ENCODE measurements at places on chromosomes 6 and 20. TPM values are rescaled to one million over a fixed set of nuclear protein-coding genes. Genes with fewer than 3 reads are reported as not detected.

BLTP3A gene
- total RNA-seq, result 7.8 TPM

SMIM29 gene
- total RNA-seq, result 12.0 TPM

LY6G5C gene
- total RNA-seq, result 0.80 TPM

SEL1L2 gene
- not detected for total RNA-seq

PTPRK gene
- total RNA-seq, result 21.2 TPM

DDX43 gene
- total RNA-seq, result 0.35 TPM

NRSN1 gene
- not detected for total RNA-seq

NNAT gene
- total RNA-seq, result 372 TPM

MSH5 gene
- 9.1 TPM for total RNA-seq

MUC21 gene
- not detected for total RNA-seq

HLA-G gene
- not detected for total RNA-seq

SLC22A7 gene
- not detected for total RNA-seq

MOXD1 gene
- 3.1 TPM for total RNA-seq

VIP gene
- total RNA-seq, result 1.2 TPM

DBNDD2 gene
- total RNA-seq, result 7.3 TPM

PDYN gene
- not detected for total RNA-seq

LAMP5 gene
- 0.66 TPM for total RNA-seq

SEMG1 gene
- not detected for total RNA-seq

TMEM74B gene
- total RNA-seq, result 3.1 TPM

SNAP91 gene
- total RNA-seq, result 2.3 TPM

ASXL1 gene
- 28.4 TPM for total RNA-seq

MICB gene
- 0.75 TPM for total RNA-seq

CDSN gene
- not detected for total RNA-seq

OR12D1 gene
- not detected for total RNA-seq

RIPOR2 gene
- total RNA-seq, result 17.9 TPM

RSPH3 gene
- total RNA-seq, result 2.4 TPM

DPPA5 gene
- not detected for total RNA-seq

MCM3 gene
- 46.5 TPM for total RNA-seq

DEFB119 gene
- not detected for total RNA-seq

BHLHE23 gene
- total RNA-seq, result not detected

OPRM1 gene
- not detected for total RNA-seq

CGA gene
- total RNA-seq, result 4.3 TPM

TP53INP2 gene
- total RNA-seq, result 2.4 TPM

TP53TG5 gene
- not detected for total RNA-seq

BRPF3 gene
- 10.1 TPM for total RNA-seq

HS3ST5 gene
- 0.58 TPM for total RNA-seq

PRL gene
- total RNA-seq, result 0.13 TPM

CPXM1 gene
- 41.5 TPM for total RNA-seq

SIRPD gene
- not detected for total RNA-seq

SRSF3 gene
- 261 TPM for total RNA-seq

ADAM33 gene
- total RNA-seq, result 52.8 TPM

BTN1A1 gene
- total RNA-seq, result 0.04 TPM

ANGPT4 gene
- total RNA-seq, result 0.04 TPM

DSP gene
- 1.4 TPM for total RNA-seq

CCN2 gene
- 16.0 TPM for total RNA-seq

Measured in muscle of leg (tissue), 16 donors.